NT2/D1 (cell line): ENCODE measurements at places on chromosomes 1 and 21.

DNA sequence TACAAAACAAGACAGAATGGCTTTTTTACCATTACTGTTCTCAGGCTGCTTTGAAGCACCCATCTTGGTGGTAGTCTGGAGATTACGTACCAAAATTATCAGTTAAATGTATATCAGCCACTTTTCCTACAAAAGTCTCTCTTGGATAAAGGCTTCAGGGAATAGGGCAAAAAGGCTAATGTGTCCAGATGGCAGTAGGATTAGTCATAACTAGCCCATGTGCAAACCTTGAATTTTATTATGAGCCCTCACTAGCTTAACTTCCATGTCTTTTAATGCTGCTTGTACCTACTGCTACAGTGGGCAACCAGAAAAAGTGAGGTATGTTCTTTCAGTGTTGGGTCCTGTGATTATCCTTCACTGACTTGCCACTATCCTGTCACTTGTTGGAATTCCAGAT lies 51.0 kb downstream of the PLPPR4 start:
- no peak for DNase-seq

GRCh38 chr1:71717186-71717585 lies 565.2 kb downstream of the NEGR1 start:
- no peak for DNase-seq

DNA sequence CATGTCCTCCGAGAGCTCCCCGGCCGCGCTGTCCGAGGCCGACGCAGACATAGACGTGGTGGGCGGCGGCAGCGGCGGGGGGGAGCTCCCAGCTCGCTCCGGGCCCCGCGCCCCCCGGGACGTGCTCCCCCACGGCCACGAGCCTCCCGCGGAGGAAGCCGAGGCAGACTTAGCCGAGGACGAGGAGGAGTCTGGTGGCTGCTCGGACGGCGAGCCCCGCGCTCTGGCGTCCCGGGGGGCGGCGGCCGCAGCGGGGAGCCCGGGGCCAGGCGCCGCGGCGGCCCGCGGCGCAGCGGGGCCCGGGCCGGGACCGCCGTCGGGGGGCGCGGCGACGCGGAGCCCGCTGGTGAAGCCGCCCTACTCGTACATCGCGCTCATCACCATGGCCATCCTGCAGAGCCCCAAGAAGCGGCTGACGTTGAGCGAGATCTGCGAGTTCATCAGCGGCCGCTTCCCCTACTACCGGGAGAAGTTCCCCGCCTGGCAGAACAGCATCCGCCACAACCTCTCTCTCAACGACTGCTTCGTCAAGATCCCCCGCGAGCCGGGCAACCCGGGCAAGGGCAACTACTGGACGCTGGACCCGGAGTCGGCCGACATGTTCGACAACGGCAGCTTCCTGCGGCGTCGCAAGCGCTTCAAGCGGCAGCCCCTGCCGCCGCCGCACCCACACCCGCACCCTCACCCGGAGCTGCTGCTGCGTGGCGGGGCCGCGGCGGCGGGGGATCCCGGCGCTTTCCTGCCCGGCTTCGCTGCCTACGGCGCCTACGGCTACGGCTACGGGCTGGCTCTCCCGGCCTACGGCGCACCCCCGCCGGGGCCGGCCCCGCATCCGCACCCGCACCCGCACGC lies 547 bp downstream of the FOXD2 start:
- DNase-seq: no peak

- no peak for DNase-seq
Observed at GRCh38 chr1:2603521-2604155, 17.1 kb downstream of the PRXL2B start.

- DNase-seq: no peak
Observed at GRCh38 chr1:194309697-194310096, 1123.3 kb upstream of the B3GALT2 start.

GRCh38 chr1:234868296-234869147 lies 258.5 kb upstream of the IRF2BP2 start:
- no peak for DNase-seq
